ENCODE measurements at places on chromosomes 12 and 14.

- no peak for DNase-seq
These were observed 18.3 kb upstream of the EIF2B2 start for GRCh38 chr14:74984236-74985027.

- no peak for DNase-seq
These were observed 21.3 kb upstream of the COX6A1 start for GRCh38 chr12:120416490-120417216.

DNA sequence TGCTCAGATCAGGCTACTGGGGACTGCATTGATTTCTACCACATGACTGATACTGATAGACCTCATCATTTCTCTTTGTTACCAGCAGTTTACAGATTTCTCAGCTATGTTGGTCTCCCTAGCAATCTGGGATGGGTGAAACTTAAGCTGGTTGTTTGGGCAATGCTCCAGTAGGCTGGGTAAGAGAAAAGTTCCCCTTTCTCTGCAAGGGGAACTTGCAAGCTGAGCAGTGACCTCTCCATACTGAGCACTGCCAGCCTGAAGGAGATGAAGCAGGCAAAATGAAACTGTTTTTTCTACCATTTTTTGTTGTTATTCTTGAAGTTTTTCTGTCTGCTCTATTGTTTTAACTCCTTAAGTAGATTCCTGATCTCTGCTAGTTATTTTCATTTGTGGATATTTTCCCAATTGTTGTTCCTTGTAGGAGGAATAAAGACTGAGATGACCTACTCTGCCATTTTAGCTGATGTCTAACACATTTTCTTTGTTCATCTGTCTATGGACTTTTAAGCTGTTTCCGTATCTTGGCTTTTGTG, 1.3 kb upstream of the OR4M1 start:
- DNase-seq = no peak

DNA sequence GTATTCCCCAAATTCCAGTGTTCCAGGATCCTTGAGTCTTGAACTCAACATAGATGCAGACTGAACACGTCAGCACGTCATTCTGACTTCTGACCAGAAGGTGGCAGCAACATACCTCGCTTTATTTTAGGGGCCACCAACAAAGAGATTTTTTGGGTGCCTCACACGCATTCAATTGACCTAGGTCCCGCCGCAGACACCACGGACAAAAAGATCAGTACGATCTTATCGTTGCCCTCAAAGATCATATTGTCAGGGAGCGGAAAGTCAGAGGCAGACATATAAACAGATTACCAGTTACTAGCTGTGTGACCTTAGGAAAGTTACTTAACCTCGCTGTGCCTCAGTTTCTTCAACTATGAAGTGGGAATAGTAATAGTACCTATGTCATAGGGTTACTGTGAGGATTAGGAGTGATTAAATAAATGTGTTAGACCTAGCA, 6.5 kb upstream of the PRPH start:
- DNase-seq = no peak

- no peak for DNase-seq
These were observed 77.0 kb downstream of the RBM19 start for GRCh38 chr12:113889076-113889475.

GRCh38 chr12:5027046-5027821, 16.4 kb upstream of the KCNA5 start:
- no peak for DNase-seq

DNA sequence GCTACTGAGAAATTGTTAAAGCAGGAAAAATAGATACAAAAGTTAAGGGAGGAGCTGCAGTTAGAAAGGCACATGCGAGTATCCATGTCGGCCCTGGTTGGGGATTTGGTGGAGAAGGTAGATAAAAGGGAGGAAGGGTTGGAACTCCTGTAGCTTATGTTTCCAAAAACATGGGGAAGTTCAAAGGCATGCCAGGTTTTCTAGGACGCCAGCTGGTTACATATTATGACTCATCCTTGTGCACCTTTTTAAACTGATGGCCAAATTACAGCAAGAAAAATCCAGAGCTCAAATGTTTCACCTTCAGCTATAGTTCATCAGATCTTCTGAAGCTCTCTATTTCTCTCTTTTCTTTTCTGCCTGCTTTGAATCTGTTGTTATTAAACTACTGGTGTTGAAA, 13.2 kb upstream of the MAP4K5 start:
- DNase-seq = no peak

- DNase-seq = no peak
These were observed 315.8 kb downstream of the BCL11B start for GRCh38 chr14:98956181-98956580.

GRCh38 chr12:46222636-46223035, 46.2 kb downstream of the SLC38A1 start:
- DNase-seq = no peak

GRCh38 chr12:50181691-50182090, 14.5 kb upstream of the CERS5 start:
- no peak for DNase-seq

DNA sequence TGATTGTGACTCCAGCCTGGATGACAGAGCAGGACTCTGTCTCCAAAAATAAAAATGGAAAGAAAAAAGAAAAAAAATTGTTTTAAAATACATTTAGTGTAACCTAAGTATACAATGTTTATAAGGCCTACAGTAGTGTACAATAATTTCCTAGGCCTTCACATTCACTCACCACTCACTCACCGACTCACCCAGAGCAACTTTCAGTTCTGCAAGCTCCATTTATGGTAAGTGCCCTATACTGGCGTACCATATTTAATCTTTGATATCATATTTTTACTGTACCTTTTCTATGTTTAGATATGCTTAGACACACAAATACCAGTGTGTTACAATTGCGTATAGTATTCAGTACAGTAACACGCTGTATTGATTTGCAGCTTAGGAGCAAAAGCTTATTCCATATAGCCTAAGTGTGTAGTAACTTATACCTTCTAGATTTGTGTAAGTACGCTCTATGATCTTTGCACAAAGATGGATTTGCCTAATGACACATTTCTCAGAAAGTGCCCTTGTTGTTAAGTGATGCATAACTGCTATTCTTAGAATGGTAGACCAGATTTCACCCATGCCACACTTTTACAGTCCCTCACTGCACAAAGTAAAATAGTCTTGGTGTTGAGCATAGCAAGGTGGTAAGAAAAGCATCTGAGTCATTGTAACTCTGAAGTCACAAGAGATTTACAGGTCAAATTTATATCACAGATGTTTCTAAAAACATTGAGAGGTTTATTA, 151.9 kb downstream of the LRRK2 start:
- no peak for DNase-seq

DNA sequence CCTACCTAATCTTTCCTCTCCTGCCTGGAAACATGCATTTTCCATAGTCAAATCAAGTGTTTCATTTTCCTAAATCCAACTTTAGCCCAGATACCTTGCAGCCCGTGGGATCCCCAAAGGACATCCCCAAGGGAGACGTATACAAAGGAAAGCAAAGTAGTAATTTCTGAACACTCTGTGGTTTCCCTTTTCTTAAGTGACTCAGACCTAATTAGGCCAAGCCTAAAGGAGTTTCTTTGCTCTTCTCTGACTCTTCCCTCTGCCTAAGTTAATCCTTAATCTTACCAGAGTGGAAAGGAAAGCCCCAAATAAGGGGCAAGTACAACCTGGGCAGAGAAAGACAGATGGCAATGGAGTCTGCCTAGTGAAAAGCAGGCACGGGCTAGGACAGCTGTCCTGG, 250.3 kb downstream of the SPTSSA start:
- DNase-seq = no peak

Measured in NK-92 treated with Interleukin-12 subunit alpha and Interleukin-12 subunit beta, amount 100 ng/mL, for 24 hours (cell line).